ENCODE measurements at places on chromosomes 1 and 21. TPM values are rescaled to one million over a fixed set of nuclear protein-coding genes. Genes with fewer than 3 reads are reported as not detected.

KIF21B gene
- 94.7 TPM for total RNA-seq

SHE gene
- not detected for total RNA-seq

VCAM1 gene
- total RNA-seq, result 0.22 TPM

PLXNA2 gene
- 0.44 TPM for total RNA-seq

HJV gene
- not detected for total RNA-seq

SLC37A1 gene
- total RNA-seq, result 13.7 TPM

TINAGL1 gene
- not detected for total RNA-seq

GPR3 gene
- total RNA-seq, result 0.32 TPM

KMO gene
- not detected for total RNA-seq

LORICRIN gene
- total RNA-seq, result not detected

TMEM51 gene
- total RNA-seq, result 0.10 TPM

PTGFR gene
- total RNA-seq, result not detected

RIMKLA gene
- 2.2 TPM for total RNA-seq

LCA5L gene
- total RNA-seq, result 0.07 TPM

EFNA1 gene
- not detected for total RNA-seq

SPTA1 gene
- not detected for total RNA-seq

FMO2 gene
- total RNA-seq, result not detected

FCMR gene
- 65.7 TPM for total RNA-seq

IL22RA1 gene
- not detected for total RNA-seq

KRTAP21-2 gene
- total RNA-seq, result not detected

ACTN2 gene
- not detected for total RNA-seq

S100B gene
- total RNA-seq, result 0.49 TPM

HTR1D gene
- not detected for total RNA-seq

SHISAL2A gene
- total RNA-seq, result 10.3 TPM

TAL1 gene
- not detected for total RNA-seq

AGTRAP gene
- total RNA-seq, result 49.4 TPM

OVAAL gene
- total RNA-seq, result not detected

SYTL1 gene
- 104 TPM for total RNA-seq

SYDE2 gene
- total RNA-seq, result 0.39 TPM

KRTAP19-4 gene
- total RNA-seq, result not detected

C1orf210 gene
- not detected for total RNA-seq

DCST1 gene
- not detected for total RNA-seq

SYCP1 gene
- not detected for total RNA-seq

EXO5 gene
- 19.6 TPM for total RNA-seq

CRYZL1 gene
- total RNA-seq, result 34.6 TPM

RBM11 gene
- total RNA-seq, result 0.56 TPM

KCNK2 gene
- not detected for total RNA-seq

ADGRL4 gene
- not detected for total RNA-seq

TMEM125 gene
- not detected for total RNA-seq

MROH9 gene
- total RNA-seq, result not detected

OR6N1 gene
- total RNA-seq, result not detected

PLA2G4A gene
- total RNA-seq, result not detected

STPG1 gene
- total RNA-seq, result 6.2 TPM

KCNA2 gene
- total RNA-seq, result 10.7 TPM

MAP10 gene
- total RNA-seq, result 4.5 TPM

RGS13 gene
- not detected for total RNA-seq

SPAG17 gene
- not detected for total RNA-seq

RIPPLY3 gene
- not detected for total RNA-seq

RNU1-2 gene
- 2,251 TPM for total RNA-seq

HHAT gene
- total RNA-seq, result 0.98 TPM

AMY1B gene
- total RNA-seq, result not detected

GOLT1A gene
- not detected for total RNA-seq

PROK1 gene
- not detected for total RNA-seq

ZMYND12 gene
- total RNA-seq, result not detected

GPR37L1 gene
- total RNA-seq, result not detected

DISP1 gene
- total RNA-seq, result 1.6 TPM
